ENCODE measurements at places on chromosomes 7 and 10.

DNA sequence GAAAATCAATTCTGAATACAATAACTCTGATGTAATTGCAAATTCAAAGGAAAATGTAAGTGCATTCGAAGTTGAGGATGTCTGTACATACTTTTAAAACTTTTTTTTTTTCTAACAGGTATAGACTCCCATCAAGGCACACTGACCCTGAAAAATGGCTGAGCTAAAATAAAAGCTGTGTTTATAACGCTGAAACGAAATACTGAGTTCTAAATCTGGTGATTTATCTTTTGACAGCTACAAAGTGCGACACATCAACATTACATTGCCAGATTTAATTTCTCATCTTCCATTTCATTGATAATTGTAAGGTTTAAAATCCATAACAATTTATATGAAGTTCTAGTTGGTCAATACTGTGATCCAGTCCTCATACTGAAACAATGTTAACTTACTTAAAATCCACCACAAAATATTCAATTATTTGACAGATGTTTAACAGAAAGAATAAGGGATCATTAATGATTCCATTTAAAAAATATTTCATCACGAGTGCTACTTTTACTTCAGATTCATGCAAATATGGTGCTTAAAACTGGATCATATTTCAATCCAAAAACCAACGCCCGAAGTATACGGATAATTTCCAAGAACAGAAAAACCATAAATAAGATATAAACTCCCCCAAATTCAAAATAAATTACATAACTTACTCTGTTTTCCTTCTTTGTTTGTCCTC lies 1.4 kb downstream of the RAB11FIP2 start:
- DNase-seq = no peak

DNA sequence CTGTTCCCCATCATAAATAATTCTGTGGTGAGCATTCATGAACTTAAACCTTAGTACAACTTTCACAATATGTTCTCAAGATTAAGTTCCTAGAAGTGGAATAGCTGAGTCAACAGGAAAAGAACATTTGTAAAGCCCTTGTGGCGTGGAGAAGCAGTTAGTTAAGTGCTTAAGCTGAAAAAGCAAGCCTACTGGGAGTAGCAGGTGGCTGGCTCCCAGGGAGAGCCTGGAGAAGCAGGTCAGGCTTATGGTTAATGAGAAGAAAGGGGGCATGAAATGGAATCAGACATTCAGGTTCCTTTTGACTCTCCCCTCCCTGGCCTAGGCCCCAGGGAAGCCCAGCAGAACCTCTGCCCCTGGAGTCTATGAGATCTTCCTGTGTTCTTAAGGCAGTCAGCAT lies 35.3 kb downstream of the VSTM4 start:
- DNase-seq = no peak

- no peak for DNase-seq
These were observed 251.0 kb downstream of the NSUN6 start for GRCh38 chr10:18400201-18400905.

DNA sequence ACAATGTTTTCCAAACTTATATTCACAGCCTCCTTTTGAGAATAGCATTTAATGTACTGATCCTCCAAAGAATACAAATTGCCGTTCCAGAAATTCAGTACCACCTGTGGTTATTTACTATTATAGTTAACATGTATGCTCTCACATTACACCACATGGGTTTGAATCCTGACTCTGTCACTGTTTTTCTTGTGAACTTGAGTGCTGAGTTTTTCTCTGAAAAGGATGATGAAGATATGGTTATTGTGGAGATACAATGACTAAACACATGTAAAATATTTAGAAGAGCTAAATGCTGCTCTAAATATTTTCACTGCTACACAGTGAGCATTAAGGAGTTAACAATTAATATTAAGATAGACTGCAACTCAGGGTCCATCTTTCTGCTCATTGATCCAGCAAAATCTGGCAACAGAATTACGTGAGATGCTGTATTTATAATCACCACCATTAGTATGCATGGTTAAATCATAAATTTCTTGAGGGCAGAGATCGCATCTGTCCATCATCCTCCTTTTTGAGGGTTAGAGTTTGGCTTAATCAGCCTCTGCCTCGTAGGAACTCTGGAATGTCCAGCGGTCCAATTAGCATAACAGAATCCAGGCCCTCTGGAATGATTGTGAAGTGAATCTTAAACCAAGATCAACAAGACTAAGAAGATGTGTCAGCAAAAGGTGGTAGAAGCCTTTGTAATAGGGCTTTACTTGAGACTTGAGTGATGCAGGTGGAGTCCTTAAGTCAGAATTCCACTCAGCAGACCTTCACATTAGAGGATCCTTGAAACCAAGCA lies 152.8 kb downstream of the MACC1 start:
- DNase-seq = no peak

- no peak for DNase-seq
These were observed 187.0 kb upstream of the GHITM start for GRCh38 chr10:83952314-83952713.

GRCh38 chr7:139597028-139597427 lies 73.5 kb downstream of the CLEC2L start:
- DNase-seq = no peak

Measured in COLO829 (cell line).